ENCODE measurements at places on chromosomes 3 and 15.
A peak's percentile ranks its signal among the peaks of the same experiment; 100 is the strongest.

DNA sequence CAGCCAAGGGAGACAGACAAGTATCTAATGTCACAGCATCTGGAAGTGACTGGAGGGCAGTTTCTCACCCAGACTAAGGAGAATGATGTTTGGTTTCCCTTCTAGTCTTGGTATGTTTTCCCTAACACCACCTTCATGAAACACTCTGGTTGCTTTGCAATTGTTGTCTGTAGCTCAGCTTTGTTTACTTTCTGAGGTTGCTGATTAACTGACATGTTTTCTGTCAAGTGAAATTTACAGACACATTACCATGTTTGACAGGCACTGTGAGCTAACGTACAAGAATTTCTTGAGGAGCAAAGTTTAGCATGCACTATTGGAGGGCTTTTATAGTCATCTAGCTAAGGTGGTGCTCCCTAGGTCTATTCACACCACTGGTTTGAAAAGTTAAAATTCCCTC, 131.6 kb upstream of the NECTIN3 start:
- no peak for DNase-seq

DNA sequence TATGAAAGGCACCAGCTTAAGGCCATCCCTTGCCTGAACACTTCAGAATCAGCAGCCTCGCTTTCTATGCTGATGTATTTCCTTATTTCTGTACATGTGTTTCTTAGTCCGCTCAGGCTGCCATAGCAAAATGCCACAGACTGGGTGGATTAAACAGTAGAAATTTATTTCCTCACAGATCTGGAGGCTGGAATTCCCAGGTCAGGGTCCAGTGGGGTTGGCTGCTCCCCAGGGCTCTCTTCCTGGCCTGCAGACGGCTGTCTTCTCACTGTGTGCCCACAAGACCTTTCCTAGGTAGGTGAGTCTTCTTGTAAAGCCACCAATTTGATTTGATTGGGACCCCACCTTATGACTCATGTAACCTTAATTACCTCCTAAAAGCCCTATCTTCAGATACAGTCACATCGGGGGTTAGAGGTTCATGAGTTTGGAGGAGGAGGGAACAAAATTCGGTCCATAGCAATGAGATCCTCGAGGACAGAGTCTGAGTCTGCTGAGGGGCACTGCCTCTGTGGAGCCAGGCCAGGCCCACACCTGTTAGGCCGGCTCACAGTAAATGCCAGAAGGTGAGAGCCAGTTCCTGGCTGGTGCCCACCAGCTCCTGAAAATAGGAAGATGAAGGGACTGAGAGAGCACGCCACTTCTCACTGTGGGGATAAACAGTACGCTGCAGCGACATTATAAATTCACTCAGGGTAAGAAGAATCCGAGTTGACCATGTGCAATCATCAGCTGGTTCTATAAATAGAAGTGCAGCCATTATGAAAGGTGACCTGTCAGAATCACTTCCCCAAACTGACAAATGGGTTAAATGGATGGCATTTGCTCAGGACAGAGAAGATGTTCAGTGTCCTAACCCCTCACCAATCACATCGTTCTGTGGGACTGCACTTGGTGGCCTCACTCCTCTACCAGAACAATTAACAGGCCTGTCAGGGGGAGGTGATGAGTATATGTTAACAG, 41.1 kb downstream of the CTXND1 start:
- DNase-seq: no peak

DNA sequence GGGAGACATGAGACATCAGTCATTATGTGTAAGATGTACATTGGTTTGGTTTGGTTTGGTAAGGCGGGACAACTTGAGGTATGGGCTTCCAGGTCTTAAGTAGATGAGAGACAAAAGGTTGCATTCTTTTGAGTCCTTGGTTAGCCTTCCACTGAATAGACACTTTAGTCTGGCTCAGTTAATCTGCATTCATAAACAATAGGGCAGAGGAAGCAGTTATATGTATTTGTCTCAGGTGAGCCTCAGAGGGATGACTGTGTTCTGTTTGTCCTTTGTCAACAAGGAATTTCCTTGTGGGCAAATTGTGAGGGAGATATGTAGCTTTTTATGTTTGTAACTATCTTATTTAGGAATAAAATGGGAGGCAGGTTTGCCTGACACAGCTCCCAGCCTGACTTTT, 50.4 kb downstream of the TCF12 start:
- DNase-seq: no peak

GRCh38 chr3:57688291-57688690, 4.6 kb downstream of the DENND6A start:
- no peak for DNase-seq

DNA sequence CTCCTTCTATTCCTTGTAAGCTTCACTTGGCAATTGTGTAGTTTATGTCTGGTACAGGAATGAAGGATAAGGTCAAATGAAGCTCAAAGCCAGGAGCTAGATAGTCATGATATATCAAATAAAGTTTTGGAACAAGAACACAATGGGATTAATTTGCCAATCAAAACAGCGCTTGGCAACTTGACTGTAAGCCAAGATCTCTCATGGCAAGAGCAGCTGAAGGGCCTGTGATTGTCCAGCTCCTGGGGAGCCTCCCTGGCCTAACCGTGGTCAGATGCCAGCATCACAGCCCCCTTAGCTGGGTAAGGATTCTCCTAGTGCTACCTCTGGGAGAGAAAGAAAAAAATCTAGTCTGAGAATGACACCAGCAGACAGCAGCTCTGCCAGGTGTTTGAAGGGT, 97.2 kb downstream of the LIPC start:
- DNase-seq: no peak

GRCh38 chr3:17793542-17794195, 51.2 kb upstream of the TBC1D5 start:
- DNase-seq: no peak

DNA sequence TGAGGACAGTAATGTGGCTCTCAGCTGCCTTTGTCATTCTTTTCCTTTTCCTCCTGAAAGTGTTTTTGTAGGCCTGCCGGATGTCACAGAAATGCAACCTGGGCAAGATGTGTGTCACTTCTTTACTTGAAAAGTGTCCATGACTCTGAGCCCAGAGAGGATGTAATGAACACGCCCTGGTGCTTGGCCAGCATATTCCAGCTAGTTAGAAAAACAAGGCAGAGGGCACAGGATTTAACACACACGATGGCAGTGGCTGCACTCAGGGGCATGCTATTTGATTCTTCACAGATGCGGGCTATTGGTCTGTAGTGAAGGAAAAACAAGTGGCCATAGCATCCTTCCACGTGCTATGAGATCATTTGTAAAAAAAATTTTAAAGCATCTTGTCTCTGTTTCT, 30.3 kb upstream of the PTX3 start:
- no peak for DNase-seq

GRCh38 chr15:45307230-45307924, 55.3 kb downstream of the SLC28A2 start:
- peak; percentile 14 for DNase-seq

DNA sequence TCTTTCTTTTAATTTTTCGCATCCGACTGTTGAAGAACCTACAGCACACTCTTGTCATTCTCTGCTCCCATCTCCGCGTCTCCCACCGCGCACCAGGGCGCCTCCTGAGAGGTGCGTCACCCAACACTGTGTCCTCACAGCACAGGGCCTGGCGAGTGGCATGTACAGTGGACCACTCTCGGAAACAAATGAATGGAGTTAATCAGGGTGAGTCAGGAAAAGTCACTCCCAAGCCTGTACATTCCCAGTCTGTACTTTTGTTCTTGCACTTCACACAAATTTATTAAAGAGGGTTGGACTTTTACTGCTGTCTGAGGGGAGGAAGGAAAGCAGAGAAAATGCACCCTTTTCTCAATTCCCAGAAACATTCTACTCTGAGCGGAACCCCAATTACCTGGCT, 625 bp downstream of the COL6A6 start:
- DNase-seq: no peak

DNA sequence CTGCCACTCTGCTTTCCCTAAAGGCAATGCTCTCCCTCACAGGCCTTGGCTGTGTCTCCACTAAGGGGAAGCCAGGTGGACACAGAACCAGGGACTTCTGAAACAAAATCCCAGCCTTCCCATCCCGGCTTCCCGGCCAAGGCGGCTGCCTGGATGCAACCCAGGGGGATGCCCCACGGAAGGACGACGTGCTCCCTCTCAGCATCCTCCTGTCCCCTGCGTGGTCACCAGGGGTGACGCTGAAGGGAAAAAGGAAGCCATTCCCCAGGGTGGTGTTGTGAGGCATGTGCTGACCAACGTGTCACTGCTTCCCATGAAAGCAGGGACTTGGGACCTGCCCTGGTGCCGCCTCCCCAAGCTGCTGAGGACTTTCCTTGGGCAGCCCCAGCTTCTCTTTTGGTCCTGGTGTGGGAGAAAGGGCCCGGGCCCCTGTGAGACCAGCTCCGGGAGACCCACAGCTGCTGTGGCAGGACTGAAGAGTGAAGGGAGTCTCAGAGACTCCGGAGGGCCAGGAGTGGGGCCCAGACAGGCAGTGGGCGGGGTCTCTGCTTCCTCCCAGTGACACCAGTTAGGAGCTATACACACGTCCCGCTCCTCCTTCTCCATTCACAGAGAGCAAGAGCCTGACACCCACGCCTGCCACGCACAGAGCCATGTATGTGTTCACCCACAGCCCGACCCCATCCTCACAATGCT, 139.2 kb downstream of the NUP210 start:
- no peak for DNase-seq

DNA sequence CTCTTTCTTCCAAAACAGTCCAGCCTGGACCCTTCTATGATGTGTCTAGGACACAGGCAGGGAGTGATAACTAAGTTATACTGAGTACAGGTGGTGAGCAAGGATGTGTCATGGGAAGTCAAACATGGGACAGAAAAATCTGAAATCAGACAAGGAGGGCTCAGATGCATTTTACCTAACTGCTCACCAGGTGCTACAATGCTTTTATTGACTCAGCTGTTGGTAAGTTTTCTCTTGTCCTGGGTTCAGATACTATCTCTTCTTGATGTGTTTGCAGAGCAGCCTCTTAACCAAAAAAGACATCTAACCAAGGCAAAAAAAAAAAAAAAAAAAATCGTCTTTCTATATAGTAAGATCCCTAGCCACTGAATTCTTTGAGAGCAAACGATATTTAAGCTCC, 378.6 kb downstream of the VPS13C start:
- no peak for DNase-seq

GRCh38 chr3:27720899-27721716, 1.0 kb downstream of the EOMES start:
- peak; percentile 20 for DNase-seq

DNA sequence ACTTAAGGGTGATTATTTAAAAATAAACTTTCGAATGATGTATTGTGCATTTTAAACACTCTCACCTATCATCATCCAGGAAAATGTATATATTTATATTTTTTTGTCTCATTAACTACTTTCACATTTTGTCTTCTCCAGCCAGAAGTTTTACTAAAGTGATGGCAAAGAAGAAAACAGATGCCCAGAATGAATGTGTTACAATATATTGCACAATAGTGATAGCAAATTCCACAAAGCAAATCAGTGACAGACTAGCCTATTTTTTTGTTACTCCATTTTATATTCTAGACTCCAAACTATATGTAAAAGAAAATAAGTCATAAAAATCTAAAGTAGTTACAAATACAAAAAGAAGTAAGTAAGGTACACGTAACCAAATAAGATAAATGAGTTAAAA, 414.7 kb downstream of the EPHA3 start:
- no peak for DNase-seq

GRCh38 chr3:61257148-61257547, 5.9 kb upstream of the FHIT start:
- DNase-seq: no peak

- DNase-seq: no peak
Observed at GRCh38 chr3:81744366-81744765, 17.1 kb downstream of the GBE1 start.

- no peak for DNase-seq
Observed at GRCh38 chr15:35308802-35309201, 223.7 kb upstream of the NANOGP8 start.

GRCh38 chr3:15272426-15273196, 59.8 kb downstream of the SH3BP5 start:
- DNase-seq: no peak

- no peak for DNase-seq
Observed at GRCh38 chr3:150146991-150147761, 176.5 kb upstream of the PFN2 start.

GRCh38 chr3:104631254-104631653, 735.5 kb upstream of the ALCAM start:
- no peak for DNase-seq

DNA sequence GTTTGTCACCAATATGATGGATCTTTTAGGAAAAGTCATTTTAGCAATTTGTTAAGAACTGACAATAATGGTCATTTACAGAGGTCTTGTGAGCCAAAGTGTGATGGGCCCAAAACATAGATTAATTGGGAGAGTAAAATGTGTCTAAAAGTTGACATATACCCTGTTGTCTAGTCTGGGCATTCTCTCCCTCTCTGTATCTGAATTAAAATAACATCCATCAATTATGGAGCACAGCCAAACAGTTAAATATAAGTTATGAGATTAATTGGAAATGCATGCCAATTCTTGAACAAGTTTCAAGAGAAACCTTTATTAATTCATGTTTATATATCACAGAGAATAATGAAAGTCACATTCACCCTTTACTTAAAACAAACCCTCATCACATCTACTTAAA, 13.6 kb upstream of the NANOGP8 start:
- no peak for DNase-seq

DNA sequence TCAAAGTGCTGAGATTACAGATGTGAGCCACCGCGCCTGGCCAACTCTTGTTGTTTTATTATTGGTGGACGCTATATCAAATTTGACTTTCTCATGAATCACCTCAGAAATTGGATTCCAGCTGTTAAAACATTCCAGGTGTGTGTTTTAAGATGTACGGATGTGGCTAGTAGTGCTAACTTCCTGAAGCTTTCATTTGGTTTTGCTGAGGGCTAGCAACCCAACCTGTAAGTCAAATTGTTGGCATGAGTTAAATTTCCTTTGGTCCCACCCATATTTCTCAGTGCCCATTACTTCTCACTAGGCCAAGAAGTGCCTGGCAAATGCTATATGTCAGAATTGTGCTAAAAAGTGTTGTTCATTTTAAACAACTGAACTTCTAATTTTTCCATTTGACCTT, 13.1 kb upstream of the KAT2B start:
- DNase-seq: no peak

- no peak for DNase-seq
Observed at GRCh38 chr3:37198996-37199395, 24.6 kb upstream of the LRRFIP2 start.

DNA sequence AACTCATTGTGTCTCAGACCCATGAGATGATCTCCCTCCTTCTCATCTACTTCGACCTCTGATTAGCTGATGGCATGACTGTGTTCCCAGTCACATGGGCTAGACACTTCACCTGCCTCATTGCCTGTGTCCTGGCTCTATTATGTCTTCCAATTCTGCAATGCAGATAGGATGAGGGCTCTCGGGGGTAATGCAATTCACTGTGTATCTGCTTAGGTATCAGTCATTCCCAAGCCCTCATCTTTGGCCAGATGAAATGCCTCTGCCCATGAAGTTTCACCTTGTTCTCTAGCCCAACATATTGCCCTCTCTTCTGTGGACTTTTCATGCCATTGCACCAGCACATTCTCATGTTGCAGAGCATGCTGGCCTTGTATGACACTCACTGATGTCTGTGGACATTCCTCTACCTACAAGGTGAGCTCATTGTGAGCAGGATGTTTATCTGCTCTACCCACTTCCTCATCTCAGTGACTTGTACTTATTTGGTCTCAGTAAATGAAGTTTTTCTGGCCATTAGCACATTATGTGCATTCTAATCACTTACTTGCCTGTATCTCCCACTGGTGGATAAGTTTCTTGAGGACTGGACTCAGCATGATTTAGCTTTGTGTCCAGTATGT, 32.3 kb downstream of the MOBP start:
- no peak for DNase-seq

Data from CD4-positive, alpha-beta T cell treated with Interleukin-4 for 4 hours (primary cell).